A549 treated with CORT108297 at 1 μM for 4 hours (cell line): ENCODE measurements at places on chromosomes 4 and X. TPM values are rescaled to one million over a fixed set of nuclear protein-coding genes. Genes with fewer than 3 reads are reported as not detected.

L1CAM gene
- total RNA-seq: 19.7 to 25.6 TPM (median 22.5 TPM) in 5 replicates

MAGEB1 gene
- total RNA-seq: not detected in 5 replicates

ODAPH gene
- total RNA-seq: 0.18 to 0.24 TPM in 2 of 5 replicates, not detected in the others

IL2 gene
- total RNA-seq: not detected in 5 replicates

OTC gene
- not detected in 5 replicates for total RNA-seq

HELQ gene
- 4.8 to 6.1 TPM (median 5.1 TPM) in 5 replicates for total RNA-seq

GPC4 gene
- 0.02 to 0.06 TPM (median 0.02 TPM) in 3 of 5 replicates, not detected in the others for total RNA-seq

SPANXB1 gene
- 2.0 to 3.0 TPM (median 3.0 TPM) in 5 replicates for total RNA-seq

MTNR1A gene
- total RNA-seq: 0.33 to 0.71 TPM (median 0.43 TPM) in 5 replicates

UGT2B10 gene
- total RNA-seq: 0.06 TPM in 1 of 5 replicates, not detected in the others

DGKK gene
- not detected in 5 replicates for total RNA-seq

CXCL11 gene
- total RNA-seq: 0.09 to 0.51 TPM (median 0.18 TPM) in 5 replicates

MAGEE2 gene
- not detected in 5 replicates for total RNA-seq

RRH gene
- 0.06 to 0.22 TPM in 2 of 5 replicates, not detected in the others for total RNA-seq

CT45A5 gene
- 0.08 to 0.42 TPM in 2 of 5 replicates, not detected in the others for total RNA-seq

AKAP4 gene
- not detected in 5 replicates for total RNA-seq
